ENCODE measurements at places on chromosomes 6 and 20. TPM values are rescaled to one million over a fixed set of nuclear protein-coding genes. Genes with fewer than 3 reads are reported as not detected.

HLA-DMA gene
- total RNA-seq = 0.14 TPM

RAMACL gene
- 0.15 TPM for total RNA-seq

ARG1 gene
- total RNA-seq = not detected

- no peak for DNase-seq
- H3K4me1 ChIP-seq = no peaks in the 10 kb centered on the region
- H3K36me3 ChIP-seq = no peaks in the 10 kb centered on the region
- H3K4me3 ChIP-seq = no peak overlapping the region
Measured at GRCh38 chr6:141783585-141783984, 349.1 kb upstream of the GJE1 start.

DNA sequence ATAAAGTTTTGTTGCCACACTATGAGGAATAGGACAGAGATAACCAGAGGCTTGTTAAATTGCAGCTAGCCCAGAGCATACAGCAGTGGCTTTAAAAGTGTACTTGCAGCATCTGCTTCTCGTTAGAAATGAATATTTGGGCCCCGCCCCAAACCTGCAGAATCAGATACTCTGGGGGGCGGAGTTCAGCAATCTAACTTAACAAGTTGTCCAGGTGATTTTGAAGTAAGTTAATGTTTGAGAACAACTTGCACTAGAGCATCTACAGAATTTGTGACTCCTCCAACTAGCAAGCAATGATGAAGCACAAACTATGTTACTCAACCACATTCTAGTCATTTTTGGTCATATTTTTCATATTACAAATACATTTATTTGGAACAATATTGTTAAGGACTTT lies 10.6 kb upstream of the SUPT3H start:
- H3K4me3 ChIP-seq = no peak overlapping the region
- H3K27ac ChIP-seq = no peak overlapping the region
- no peaks in the 10 kb centered on the region for H3K4me1 ChIP-seq
- DNase-seq = no peak
- no peaks in the 10 kb centered on the region for H3K27me3 ChIP-seq

GRCh38 chr6:135283926-135284325 lies 102.8 kb downstream of the MYB start:
- no peak overlapping the region for H3K4me3 ChIP-seq
- no peak overlapping the region for H3K27ac ChIP-seq
- no peaks in the 10 kb centered on the region for H3K27me3 ChIP-seq
- DNase-seq = no peak

Data from SJCRH30 (cell line).